Left cardiac atrium (tissue), 4 donors: ENCODE measurements at places on chromosomes 5 and 9. TPM values are rescaled to one million over a fixed set of nuclear protein-coding genes. Genes with fewer than 3 reads are reported as not detected.

LSM11 gene
- total RNA-seq = 2.2 TPM

GRCh38 chr9:105901514-105902109 is 207.3 kb downstream of the TMEM38B start:
- DNase-seq = peak; percentile 45

DNA sequence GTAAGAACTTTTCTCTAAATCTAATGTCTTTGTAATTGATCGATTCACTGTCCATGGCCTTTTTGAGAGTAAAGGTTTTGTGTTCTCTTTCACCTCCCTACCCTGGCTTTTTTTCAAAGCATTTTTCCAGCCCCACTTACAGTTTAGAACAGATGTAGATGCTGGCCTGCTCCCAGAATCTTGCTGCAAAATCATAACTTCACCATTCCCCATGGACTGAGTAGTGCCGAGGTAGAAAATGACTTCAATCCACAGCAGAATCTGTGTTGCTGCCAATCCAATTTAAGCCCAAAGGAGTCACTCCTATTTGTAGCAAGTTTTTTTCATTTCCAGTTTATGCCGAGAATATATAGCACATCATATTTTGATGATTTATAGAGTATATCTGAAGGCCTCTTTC is 46.5 kb upstream of the CEMIP2 start:
- DNase-seq = no peak

DNA sequence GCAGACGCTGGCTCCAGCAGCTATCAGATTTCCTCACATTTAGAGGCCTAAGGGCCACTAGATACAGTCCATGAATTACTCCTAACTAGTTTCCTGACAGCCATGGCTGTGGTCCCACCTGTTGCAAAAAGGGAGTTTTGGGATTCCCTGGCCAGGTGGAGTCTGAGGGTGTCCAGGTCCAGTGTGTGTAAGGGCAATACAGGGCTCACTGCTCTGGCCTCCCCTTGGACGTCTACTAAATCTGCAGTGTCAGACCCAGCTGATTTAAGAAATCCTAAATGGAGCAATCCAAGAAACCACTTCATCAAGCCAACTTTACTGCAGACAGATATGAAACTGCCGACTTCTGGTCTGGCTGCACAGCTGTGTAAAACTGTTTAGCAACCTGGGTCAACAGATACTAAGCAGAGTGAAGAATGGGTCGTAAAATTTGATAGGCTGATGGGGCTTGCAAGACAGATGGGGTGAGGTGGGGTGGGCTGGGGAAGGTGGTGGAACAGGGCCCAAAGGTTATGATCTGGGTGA is 116.4 kb downstream of the GADD45G start:
- DNase-seq = no peak

DNA sequence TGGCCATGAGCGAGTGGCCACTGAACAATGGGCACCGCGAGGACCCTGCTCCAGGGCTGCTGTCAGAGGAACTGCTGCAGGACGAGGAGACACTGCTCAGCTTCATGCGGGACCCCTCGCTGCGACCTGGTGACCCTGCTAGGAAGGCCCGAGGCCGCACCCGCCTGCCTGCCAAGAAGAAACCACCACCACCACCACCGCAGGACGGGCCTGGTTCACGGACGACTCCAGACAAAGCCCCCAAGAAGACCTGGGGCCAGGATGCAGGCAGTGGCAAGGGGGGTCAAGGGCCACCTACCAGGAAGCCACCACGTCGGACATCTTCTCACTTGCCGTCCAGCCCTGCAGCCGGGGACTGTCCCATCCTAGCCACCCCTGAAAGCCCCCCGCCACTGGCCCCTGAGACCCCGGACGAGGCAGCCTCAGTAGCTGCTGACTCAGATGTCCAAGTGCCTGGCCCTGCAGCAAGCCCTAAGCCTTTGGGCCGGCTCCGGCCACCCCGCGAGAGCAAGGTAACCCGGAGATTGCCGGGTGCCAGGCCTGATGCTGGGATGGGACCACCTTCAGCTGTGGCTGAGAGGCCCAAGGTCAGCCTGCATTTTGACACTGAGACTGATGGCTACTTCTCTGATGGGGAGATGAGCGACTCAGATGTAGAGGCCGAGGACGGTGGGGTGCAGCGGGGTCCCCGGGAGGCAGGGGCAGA is 53.3 kb downstream of the JADE2 start:
- DNase-seq = no peak

DNA sequence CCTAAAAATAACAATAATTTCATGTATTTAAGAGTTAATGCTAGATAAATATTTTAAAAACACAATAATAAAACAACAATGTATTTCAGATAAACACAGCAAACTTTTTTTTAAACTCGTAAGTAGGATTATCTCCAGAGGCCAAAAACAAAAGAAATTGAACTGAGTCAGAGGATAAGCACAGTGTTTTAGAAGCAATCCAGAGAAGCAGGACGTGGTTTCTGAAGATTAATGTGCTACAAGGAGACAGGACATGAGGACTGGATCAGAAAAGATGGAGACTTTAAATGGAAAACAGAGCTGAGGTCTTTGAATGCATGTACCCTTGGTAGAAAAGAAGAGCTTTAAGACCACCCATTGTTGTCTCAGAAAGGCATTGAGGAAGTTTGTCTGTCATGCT is 491.2 kb upstream of the TLE4 start:
- DNase-seq = no peak
